ENCODE measurements at places on chromosomes 3 and 15. TPM values are rescaled to one million over a fixed set of nuclear protein-coding genes. Genes with fewer than 3 reads are reported as not detected.

Gene BNC1
- total RNA-seq = 69.3 TPM

Gene HDC
- total RNA-seq = not detected

Gene ZNF662
- 0.96 TPM for total RNA-seq

Gene C3orf49
- total RNA-seq = not detected

Gene LRRC2
- total RNA-seq = under 0.01 TPM

Gene SLC2A2
- total RNA-seq = under 0.01 TPM

Gene GOLGA8F
- total RNA-seq = 0.24 TPM

Gene TRPM1
- under 0.01 TPM for total RNA-seq

Gene PCOLCE2
- total RNA-seq = 1.1 TPM

Gene MELTF
- 4.0 TPM for total RNA-seq

Gene GBE1
- total RNA-seq = 41.7 TPM

Gene SLCO2A1
- total RNA-seq = not detected

Gene PSTPIP1
- total RNA-seq = 0.72 TPM

Gene ASB14
- not detected for total RNA-seq

Gene LSMEM2
- not detected for total RNA-seq

Gene ITIH1
- total RNA-seq = not detected

Gene FEZF2
- total RNA-seq = not detected

Gene TOMM70
- 69.5 TPM for total RNA-seq

Gene EFCC1
- total RNA-seq = not detected

Gene HESX1
- not detected for total RNA-seq

Gene AP3B2
- total RNA-seq = not detected

Gene CMSS1
- 17.3 TPM for total RNA-seq

Gene CCDC12
- total RNA-seq = 24.1 TPM

Measured in tracheal epithelial cell (primary cell).